Stimulated activated CD4-positive, alpha-beta T cell treated with anti-CD3 and anti-CD28 coated beads, Interleukin-1b, Interleukin-23, amount 100 ng/mL, for 1 hour (primary cell): ENCODE measurements at places on chromosomes 16 and 17.

DNA sequence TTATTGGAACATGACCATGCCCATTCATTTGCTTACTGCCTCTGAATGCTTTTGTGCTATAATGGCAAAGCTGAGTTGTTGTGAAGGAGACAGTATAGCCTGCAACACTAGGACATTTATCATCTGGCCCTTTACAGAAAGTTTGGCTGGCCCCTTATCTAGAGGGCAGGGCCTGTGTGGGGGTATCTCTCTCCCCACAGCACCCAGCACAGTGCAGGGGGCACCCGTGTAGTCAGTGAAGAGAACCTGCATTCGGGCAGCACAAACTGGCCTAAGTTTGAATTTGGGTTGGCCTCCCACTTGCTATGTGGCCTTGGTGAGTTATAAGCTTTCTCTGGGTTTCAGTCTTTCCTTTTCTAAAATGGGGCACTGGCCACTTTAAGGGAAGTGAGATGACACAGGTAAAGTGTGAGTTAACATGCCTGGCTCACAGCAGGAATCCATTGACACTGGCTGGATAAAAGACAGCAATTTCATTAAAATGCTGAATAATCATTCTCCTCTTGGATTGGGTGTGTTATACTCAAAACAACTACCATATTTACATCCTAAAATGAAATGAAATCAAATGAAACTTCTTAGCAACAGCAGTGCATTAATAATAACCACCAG is 12.1 kb downstream of the UBE2O start:
- DNase-seq: no peak

DNA sequence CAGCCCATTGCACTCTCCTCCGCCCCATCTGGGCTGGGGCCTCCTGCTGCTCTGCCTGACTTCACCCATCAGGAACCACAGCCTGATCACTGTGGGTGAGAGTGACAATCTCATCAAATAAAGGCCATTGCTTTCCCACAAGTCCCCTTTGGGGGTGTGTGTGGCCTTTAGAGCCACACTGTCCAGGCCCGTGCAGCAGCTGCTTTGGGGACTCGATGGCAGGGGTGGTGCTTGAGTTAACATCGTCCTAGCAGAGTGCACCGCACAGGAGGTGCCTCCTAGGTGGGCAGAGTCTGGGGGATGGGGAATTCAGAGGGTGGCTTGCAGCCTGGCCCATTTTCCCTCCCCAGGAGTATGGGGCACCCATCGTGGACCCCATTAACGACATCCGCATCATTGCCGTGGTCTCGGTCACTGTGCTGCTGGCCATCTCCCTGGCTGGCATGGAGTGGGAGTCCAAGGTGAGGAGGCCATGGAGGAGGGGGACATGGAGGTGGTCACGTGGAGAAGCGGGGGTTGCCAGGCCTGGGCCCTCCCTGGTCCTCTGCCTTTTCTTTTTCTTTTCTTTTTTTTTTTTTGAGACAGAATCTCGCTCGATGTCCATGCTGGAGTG is 5.4 kb downstream of the SLC12A3 start:
- no peak for DNase-seq

DNA sequence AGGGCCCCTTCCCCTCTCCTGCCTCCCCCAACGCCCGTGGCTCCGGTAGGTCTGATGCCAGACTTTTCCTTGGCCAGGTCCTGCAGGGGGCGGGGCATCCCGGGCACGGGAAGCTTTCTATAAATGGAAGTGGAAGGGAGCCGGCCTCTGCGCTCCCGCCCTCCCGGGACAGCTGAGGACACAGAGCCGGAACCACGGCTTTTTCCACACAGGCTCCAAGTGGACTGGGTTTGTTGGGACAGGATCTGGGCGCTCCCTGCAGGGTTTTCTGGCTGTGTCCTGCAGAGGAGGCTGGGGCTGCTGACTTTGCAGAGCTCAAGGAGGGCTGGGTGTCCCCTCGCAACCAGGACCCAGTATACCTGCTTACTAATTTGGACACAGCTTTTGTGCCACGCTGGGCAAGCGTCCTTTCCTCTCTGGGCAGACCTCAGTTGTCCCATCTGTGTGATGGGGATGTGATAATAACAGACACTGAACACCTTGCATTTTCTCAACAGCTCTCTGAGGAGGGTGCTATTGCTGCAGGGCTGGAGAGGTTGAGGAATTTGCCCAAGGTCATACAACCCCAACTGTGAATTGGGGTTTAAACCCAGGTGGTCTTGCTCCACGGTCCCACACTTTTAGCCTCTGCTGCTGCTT is 1.8 kb downstream of the TNS4 start:
- no peak for DNase-seq

DNA sequence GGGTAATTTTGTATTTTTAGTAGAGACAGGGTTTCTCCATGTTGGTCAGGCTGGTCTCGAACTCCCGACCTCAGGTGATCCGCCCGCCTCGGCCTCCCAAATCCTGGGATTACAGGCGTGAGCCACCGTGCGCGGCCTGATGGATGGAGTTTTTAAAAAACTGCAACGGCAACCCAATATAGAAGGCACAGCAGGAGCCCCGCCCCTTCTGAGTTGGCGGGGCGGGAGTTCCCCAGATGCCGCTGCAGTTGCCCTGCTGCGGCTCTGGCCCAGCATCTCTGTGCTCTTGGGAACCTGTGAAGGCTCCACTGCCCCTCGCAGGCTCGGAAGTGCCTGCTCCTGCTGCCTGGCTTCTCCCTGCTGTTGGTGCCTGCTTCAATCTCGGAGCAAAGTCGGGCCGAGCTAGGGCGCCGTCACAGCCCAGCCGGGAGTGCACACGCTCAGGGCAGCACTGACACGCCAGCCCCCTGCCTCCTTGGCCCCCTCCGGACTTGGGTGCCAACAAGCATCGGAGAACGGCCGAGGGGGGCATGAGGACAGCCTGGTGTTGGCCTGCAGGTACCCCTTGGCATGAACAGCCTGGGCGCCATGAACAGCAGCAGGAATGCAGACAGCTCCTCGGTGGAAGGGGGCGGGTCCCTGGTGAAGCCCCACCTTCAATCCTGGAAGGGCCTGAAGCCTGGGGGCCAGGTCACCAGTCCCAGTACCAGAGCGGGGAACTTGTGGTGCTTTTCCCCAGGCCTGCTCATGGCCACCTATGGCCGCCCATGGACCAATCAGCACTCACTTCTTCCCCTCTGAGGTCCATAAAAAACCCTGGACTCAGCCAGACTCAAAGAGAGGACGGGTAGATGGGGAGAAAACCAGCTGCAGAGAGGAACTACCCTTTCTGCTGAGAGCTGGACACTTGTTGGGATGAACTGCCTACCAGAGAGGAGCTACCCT is 2.3 kb upstream of the NT5M start:
- peak; percentile 7 for DNase-seq

- no peak for DNase-seq
Measured at GRCh38 chr16:25108054-25108453, 3.5 kb upstream of the LCMT1 start.

DNA sequence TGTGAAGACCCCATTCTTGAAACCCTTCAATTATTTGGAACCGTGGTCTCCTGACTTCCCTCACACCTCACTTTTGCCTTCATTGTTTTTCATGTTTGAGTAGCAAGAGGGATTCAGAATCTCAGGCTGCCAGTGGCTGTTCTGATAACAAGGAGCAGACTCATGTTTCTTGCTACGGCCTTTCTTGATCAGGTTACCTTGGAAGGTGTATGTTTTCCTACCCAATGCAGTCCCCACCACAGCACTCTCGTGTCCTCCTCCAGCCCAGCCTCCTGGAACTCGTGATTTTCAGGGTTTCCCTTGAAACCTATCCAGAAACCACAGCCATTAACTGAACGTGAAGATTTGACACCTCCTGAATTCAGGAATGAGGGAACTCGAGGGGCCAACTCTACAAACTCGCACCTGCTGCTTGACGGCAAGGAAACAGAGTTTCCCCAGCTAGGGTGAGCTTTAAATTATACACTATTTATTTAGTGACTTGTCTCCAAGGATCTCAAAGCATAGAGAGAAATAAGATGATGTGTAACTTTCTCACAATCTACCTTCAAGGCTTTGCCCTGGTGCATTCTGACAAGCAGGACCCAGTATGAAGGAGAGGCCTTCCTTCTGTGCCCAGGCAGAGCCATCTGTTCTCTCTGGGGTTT is 1.6 kb downstream of the ZFHX3 start:
- no peak for DNase-seq

GRCh38 chr17:70535986-70536385 is 366.7 kb downstream of the KCNJ2 start:
- DNase-seq: no peak

DNA sequence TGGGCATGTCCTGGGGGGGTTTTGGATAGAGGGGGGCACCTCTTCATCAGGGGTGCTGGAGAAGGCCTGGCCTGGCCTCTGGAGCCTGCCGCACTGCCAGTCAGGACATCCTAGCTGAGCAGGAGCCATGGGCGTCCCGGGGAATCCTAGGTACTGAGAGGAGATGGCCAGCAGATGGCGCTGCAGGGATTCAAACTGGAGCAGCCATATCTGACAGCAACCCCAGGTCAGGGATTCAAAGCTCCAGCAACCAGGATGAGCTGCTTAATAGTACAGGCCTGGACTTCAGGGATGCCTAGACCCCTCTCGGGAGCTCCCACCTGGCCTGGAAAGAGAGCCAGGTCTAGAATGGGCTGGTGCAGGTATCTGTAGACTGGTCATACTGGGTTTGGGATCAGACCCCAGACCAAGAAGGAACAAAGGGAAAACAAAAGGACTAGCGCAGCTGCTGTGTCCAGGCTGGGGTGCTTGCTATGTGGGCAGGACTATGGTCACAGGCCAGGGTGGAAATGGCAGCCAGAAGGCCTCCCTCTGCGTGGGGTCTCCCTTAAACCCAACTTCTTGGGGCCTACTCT is 306.9 kb upstream of the RBFOX1 start:
- DNase-seq: no peak

DNA sequence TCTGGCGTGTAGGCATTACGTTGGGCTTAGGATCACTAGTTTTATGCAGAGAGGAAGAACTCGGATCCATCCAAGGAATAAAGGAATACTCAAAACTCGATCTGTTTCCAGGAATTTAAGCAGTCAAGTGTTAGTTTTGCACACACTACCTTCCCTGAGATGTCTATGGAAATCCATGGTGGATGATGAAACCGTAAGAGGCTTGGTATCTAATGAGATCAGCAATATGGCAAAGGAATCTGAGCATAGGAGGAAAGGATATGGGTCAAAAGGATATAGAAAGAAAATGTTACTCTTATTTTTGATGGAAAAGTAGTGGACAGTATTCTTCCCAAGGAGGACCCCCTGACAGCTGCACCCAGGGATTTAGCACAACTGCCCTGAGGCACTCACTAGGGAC is 59.6 kb downstream of the SMG6 start:
- no peak for DNase-seq
